WTC11 (cell line): ENCODE measurements at places on chromosomes 7 and 10.

- peak; percentile 69 for DNase-seq
These were observed 95.0 kb downstream of the CNOT4 start for GRCh38 chr7:135414850-135415439.

DNA sequence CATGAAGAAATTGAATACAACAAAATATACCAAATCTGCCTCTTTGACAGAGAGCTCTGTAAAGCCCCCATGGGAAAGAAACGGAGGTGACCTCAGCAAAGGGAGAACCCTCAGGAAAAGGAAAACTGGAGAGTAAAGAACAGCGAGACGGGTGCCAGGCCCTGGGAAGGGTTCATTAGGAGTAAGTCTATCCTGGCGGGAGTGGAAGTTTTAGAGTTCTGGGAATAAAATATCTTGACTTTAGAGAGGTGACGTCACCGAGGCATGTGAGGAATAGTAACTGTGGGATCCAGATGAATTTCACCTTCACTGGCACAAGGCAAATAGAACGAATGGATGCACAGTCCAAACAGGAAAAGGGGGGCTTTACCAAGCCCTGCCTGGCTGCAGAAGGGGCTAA is 362.8 kb upstream of the IGFBP3 start:
- no peak for DNase-seq

DNA sequence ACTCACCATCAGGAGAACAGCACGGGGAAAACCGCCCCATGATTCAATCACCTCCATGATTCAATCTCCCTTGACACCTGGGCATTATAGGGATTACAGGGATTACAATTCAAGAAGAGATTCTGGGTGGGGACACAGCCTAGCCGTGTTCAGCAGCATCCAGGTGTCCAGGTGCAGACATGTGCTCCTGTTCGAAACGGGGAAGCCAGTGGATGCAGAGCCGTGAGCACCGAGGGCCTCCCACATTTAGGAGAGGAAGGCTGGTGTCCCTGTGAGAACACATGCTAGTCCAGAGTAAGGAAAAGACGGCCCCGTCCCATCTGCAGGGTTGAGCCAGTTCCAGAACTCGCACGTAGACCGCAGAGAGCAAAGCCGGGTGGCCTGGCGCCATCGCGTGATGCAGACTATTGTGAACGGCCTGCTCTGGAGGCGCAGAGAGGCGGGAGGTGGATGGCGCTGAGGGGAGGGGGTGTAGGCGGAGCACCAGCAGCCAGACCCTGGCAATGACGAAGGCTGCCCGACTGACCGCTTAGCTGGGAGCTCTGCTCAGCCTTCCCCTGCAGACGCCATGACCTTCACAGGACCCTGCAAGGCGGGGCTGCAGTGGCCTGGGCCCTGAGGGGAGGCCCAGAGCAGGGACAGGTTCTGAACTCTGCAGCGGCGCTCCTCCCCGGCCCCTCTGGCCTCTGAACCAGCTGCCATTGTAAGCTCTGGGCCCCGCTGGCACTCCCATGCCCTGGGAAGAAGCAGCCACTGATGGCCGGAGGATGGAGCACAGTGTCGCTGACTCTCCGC is 141.6 kb upstream of the TCERG1L start:
- DNase-seq, result peak; percentile 25

DNA sequence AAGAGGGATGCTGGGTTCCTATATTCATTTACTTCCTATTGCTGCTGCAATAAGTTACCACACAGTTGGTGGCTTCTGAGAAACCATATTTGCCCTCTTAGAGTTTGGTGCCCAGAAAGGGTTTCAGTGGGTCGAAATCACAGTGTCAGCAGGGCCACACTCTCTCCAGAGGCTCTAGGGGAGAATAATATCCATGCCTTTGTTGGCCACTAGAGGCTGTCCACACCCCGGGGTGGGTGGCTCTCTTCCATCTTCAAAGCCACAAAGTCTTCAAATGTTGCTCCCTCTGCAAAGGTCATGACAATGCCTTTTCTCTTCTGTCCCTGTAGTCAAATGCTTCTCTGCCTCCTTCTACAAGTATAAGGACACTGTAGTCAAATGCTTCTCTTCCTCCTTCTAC is 989.4 kb downstream of the CCSER2 start:
- no peak for DNase-seq

- DNase-seq, result no peak
These were observed 1.4 kb downstream of the ZNF107 start for GRCh38 chr7:64667311-64667710.

DNA sequence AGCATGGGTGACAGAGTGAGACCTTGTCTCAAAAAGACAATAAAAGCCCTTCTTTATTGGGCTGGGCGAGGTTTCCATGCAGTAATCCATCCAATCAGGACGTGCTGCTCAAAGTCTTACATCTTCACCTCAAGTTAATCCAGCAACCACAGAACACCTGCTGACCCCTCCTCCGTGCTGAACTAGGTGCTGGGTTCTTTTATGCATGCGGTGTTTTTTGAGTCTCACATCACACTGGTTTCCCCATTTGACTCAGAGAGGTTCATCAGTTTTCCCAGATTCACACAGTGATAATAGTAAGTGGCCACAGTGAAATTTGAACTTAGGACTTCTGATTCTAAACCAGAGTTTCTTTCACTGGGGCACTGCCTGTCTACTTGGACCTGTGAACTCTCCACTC is 58.3 kb upstream of the GTF2I start:
- DNase-seq, result no peak

- DNase-seq, result no peak
These were observed 328.4 kb upstream of the GNAI1 start for GRCh38 chr7:79806161-79806734.

GRCh38 chr10:27701938-27702537 is 43.6 kb downstream of the MKX start:
- no peak for DNase-seq

DNA sequence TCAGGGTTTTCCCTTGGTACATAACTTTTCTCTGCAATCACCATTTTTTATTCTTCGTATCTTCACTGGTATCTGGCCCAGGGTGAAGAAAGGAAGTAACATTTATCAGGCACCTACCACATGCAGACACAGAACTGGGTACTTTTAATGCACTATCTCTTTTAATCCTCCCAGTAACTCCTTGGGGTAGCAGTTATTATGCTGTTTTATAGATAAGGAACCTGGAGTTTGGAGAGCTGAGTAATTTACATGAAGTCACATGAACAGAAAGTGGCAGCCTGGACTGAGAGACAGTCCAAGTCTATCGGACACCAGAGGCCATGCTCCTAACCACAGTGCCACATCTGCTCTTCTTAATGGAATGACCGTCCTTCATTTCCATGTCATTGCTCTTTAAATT is 117.1 kb upstream of the PODXL start:
- DNase-seq, result no peak

DNA sequence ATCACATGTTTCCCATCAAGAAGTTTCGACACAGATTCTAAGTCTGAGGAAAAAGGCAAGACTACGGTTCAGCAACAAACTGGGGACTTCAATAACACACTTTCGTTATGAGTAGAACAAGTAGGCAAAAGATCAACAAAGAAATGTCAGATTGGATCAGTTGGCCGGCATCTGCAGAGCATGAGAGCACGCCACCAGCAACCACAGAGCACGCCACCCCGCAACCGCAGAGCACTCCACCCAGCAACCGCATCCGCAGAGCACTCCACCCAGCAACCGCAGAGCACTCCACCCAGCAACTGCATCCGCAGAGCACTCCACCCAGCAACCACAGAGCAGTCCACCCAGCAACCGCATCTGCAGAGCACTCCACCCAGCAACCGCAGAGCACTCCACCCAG is 89.7 kb upstream of the FAM20C start:
- DNase-seq, result no peak

GRCh38 chr7:17524746-17525145 is 226.3 kb downstream of the AHR start:
- no peak for DNase-seq

DNA sequence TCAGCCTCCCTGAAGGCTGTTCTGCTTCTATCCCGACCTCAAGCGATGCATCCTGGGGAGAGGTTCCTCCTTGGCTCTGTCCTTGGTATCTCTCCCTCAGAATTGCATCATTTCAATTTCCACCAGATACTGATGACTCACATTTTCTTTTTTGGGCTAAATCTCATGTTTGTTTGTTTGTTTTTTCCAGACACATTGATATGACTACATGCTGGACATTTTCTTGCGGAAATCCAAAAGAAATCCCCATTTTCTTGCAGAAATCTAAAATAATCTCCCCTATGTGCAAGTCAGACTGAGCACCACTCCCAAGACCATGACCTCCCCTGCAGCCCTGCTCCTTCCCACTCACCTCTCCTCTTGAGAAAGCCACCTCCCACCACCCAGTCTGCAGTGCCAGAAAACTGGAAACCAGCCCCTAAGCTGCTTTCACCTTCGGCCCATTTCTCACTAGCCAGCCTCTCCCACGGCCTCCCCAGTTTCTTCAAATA is 260.2 kb upstream of the PRKCQ start:
- DNase-seq, result no peak

GRCh38 chr10:103931603-103932002 is 13.6 kb upstream of the STN1 start:
- DNase-seq, result no peak

- no peak for DNase-seq
These were observed 63.3 kb downstream of the PPP1R3C start for GRCh38 chr10:91569522-91569921.

GRCh38 chr10:89702121-89702480 is 711 bp downstream of the KIF20B start:
- DNase-seq, result no peak

DNA sequence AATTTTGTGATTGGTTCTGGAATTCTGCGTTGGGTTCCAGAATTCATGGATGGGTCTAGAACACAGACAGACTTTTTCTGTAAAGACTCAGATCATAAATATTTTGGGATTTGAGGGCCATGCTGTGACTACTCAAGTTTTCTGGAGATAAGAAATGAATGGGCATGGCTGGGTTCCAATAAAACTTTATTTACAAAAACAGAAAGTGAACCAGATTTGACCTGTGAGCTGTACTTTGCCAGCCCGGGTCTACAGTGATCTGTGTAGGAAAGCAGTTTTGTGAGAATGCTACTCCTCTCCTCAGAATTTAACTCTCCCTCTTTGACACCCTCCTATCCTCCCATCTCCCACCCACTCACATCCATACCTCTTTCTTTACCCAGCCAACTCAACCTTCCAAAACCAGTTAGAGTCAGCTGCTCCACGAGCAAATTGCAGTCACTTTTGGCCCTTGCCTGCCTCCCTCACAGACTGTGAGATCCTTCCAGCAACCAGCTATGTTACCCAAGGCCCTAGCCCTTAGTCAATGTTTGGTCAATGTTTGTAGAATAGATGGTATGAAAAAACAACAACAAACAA is 312.8 kb upstream of the ZMIZ1 start:
- no peak for DNase-seq

GRCh38 chr7:134784251-134785049 is 5.0 kb downstream of the CALD1 start:
- DNase-seq, result no peak

DNA sequence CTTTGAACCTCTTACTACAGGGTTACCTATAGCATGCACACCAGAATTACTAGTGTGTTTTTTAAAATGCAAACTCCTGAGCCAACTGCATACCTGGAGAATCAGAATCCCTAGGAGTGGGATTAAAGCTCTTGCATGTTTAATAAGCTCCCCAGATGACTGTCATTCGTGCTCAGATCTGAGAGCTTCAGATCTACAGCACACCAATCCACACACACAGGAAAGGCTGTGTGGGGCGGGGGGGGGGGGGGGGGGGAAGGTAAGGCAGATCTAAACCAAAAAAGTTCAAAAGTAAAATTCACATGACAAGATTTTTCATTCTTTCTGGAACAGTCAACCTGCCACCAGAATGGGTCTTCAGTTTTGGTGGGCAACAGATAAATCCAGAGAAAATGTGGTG is 5.5 kb downstream of the FAM3C start:
- no peak for DNase-seq

DNA sequence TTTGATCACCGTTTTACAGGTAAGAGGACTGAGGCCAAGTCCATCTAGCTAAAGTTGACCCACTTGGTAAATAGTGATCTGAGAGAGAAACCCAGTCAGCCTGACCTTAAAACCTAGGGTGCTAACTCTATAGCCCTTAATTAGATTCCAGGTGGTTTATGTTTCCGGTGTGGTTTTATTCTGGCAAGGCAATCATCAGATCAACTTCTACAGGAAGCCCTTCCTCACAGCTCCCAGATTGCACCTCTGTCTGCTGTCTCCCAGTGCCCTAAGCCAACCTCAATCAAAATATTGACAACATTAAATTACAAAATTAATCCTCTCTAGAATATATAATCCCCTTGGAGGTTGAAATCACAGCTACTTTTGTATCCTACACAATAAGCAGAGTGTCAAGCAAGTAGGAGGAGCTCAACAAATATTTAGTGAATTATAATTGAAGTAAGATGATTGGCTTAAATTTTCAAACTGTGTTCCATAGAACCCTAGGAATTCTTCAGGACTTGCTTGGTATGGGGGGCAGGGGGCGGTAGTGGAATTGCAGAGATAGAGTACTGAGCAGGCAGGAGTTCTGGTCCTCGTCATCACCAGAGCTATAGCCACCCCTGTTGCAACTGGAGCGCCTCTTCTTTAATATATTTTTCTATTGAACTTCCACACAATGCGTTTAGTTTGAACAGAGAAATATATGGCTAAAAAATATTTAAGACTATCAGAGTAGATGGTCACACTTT is 692.8 kb upstream of the LRRN3 start:
- DNase-seq, result peak; percentile 16

DNA sequence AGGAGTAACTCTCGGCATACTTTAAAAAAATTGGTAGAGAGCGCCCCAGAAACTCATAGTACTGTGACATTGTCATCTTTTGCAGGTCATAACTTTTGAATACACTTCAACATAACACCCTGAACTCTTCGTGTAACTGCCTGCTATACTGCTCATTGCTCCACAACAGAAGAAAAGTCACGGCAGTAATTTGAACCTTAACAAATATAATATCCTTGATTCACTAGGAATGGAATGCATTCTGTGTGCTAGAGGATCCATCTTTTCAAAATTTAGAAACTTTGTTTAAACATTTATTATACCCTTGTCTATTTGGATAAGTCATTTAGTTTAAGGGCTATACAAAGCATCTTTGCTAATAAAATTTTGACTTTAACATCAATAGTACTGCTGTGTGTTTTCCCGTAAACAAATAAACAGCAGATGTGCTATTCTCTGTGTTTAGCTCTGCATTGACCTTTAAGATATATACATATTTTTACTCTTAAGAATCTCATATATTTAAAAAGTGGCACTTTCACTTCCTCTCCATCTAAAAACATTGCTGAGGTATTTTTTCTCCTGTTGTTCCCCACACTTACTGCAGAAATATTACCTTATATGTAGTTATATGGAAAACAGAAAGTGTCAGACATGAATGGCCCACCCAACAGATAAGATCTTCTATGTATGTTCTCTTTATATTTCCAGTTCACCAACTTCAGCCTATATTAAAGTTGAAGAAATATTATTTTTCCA is 217.6 kb upstream of the TMEM229A start:
- no peak for DNase-seq

DNA sequence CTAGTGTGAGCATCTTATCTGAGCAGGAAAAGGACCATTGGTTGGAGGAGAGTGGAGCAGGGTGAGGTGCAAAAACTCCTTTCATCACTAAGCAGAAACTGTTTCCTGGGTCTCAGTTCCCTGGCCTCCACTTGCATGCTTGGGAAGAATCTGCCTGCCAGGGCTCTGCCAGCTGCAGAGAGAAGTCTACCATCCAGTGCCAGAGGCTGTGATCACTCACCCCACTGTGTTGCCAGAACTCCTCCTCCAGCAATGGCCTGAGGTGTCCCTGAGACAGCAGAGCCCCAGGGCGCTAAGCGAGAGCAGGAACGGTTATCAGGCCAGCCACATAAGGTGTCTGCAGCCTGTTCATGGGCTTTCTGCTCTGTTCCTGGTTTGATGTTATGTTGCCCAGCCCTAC is 991.4 kb downstream of the CCSER2 start:
- no peak for DNase-seq

GRCh38 chr7:40418448-40418847 is 283.6 kb downstream of the SUGCT start:
- DNase-seq, result no peak
